ENCODE measurements at places on chromosomes 3 and 15.

- DNase-seq = no peak
These were observed 3.3 kb downstream of the LRRK1 start for GRCh38 chr15:100922192-100923040.

- DNase-seq = no peak
These were observed 40.2 kb downstream of the PBRM1 start for GRCh38 chr3:52645549-52645948.

DNA sequence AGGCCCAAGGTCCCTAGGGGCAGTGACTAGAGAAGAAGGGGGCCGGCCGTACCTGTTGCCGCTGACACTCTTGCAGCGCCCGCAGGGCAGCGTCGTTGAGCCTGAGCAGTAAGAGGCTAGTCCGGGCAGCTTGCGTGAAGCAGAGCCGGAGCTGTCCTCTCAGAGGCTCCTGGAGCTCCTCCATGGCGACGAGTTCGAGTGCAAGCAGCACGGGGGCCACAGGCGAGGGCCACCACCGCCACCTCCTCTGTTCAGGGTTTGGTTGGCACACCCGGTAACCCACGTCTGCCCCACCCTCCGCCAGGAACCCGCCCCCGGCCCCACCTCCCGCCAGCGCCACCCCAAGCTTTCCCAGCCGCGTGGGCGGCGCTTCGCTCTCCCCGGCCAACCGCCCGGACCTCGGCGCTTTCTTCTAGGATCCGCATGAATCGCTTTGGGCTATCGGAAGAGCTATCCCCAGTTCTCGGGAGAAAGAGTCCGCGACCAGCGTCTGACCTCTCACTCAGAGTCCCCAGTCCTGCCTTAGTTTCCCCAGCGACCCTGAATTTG lies at the start of gene ELL3:
Gene ELL3, minus strand, starts transcription at position 249 of the 549 bp plus-strand sequence. Its CDS starts 65 bp downstream, at position 184.
- peak; percentile 84 for DNase-seq

DNA sequence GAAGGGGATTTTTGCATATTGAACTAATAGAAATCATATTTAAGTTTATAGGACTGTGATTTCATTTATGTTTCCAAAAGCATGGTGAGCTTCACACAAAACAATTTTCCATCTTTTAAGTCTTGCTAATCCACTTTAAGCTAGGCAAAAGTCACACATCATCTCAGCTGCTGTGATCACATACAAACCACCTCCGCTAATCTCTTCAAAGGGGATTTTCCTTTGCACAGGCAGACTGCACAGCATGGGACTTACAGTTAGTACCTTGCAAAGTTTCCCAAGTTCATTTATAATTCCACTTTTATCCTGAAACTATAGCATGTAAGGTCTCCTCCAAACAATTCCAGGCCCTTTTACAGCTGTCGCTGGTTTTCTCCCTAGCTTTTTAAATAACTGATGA lies 225.1 kb upstream of the CNTN3 start:
- no peak for DNase-seq

- no peak for DNase-seq
These were observed 38.3 kb upstream of the AGBL1 start for GRCh38 chr15:86041399-86041798.

DNA sequence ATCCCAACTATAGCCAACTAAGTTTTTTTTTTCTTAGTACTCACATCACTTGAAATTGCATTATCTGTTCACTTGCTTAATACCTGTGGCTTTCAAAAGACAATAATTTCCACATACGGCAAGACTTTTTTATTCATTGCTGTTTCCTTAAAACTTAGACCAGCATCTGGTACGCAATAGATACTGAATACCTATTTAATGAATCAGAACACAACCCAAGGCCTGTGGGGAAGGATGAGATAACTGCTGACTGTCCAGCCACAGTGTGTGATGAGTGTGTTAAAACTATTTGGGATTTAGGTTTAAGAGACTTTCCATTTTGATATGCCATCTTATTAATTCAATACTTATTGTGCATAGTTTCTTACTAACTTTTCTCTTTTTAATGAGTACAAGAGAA lies 988.7 kb downstream of the NTRK3 start:
- no peak for DNase-seq
